GM12891 (cell line): ENCODE measurements at places on chromosomes 5 and 9.
A peak's percentile ranks its signal among the peaks of the same experiment; 100 is the strongest.

DNA sequence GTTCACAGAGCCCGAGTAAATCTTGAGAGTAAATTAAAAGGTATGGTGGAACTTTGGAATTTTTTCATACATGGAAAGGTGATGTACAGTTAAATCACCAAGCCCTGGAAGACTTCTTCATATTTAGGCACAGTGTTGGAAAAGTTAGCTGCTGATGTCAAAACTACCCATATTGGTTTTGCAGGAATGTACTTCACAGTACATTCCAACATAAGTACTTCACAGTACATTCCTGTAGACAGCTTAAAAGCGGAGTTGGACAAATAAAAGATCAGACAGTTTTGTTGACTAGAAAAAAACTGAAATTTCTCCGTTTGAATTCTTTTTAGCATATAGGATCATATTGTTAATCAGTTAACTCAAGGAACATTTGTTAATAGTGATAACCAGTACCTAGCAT is 1.8 kb downstream of the RANBP17 start:
- no peak for DNase-seq

DNA sequence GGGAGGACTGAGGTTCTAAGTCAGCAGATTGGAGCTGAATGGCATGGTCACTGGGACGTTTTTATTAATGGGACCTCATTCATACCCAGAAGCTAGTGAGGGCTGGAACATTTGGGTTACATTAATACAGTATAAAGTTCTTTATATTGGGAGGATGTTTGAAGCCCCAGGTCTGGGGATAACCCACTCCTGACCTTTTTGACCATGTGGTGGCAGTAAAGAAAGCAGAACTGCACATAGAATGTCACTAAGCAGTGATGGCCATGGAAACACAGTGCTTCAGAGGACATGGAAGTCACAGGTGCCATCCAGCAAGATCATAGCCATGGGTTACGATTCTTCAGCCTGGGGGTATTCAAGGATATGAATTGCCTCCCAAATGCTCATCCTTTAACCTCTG is 176.0 kb downstream of the ATP10B start:
- DNase-seq: no peak

DNA sequence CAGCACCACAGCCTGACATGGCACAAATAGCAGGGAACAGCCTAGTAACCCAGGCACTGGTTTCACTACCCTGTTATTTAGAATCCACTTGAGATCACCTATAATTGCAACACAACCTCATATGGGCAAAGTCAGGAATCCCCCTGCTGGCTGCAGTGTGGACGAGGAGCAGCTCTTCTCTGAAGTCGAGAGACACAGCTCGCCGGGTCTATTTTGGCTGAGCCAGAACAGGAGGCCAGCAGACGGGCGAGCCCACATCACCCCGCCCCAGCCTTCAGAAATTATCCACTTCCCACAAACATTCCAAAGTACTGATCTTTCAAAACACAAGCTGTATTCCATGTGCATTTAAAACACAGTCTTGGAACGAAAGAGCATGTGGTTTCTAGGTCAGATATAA is 179.0 kb downstream of the ROR2 start:
- DNase-seq: no peak

- DNase-seq: no peak
Observed at GRCh38 chr5:160186480-160186879, 42.8 kb upstream of the FABP6 start.

DNA sequence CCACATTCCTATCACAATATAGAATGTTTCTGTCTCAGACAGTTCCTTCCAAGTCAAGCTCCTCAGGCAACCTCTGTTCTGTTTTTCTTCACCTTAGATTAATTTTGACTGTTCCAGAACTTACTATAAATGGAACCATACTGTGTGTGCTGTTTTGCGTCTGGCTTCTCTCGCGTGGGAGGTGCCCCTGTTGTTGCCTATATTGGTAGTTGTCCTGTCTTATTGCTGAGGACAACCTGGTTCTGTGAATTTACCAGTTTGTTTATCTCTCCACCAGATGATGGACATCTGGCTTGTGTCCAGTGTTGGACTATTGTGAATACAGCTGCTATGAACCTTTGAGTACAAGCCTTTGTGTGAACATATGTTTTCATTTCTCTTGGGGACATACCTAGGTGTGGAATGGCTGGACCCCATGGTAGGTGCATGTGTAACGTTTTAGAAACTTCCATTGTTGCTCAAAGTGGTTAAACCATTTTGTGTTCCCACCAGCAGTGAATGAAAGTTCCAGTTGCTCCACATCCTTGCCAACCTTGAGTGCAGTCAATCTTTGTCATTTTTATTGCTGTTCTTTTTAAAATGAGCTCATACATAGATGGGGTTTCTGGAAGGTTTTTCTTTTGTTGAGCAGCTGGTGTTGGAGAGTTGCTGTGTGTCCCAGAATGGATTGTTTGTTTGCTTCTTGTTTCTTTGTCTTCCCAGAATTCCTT is 18.1 kb downstream of the HMCN2 start:
- no peak for DNase-seq

- DNase-seq: no peak
Observed at GRCh38 chr5:137312011-137312410, 187.1 kb downstream of the SPOCK1 start.

DNA sequence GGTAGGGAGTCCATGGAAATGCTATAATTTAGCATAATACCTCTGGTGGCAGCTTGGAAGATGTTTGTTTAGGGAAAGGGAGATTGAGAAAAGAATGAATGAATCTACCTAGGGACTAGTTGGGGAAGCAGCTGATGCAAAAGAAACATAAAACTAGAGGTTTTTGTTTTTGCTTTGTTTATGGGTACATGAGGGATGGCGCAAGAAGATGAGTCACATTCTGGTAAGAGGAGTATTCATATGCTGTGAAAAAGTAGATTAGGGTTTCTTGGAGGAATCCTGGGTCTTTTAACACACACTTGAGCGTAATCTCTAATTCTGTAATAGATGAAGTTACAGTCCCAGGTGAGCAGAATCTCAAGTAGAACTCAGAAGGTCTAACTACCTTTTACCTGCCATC is 17.1 kb downstream of the C9orf43 start:
- no peak for DNase-seq

DNA sequence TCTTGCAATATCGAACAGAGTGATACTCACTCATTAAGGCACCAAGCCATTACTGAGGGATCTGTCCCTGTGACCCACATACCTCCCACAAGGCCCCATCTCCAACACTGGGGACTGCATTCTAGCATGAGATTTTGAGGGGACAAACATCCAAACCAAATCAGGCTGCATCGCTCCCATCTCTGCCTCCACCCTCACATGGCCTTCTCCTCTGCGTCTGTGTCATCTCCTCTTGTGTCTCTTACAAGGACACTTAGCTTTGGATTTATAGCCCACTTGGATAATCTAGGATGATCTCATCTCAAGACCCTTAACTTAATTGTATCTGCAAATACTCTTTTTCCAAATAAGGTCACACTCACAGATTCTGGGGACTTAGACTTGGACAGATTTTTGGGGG is 284.4 kb upstream of the DAP start:
- DNase-seq: no peak

GRCh38 chr5:123441408-123441807 is 18.2 kb upstream of the CEP120 start:
- DNase-seq: no peak

- DNase-seq: no peak
Observed at GRCh38 chr9:136268735-136269134, 23.1 kb upstream of the QSOX2 start.

- DNase-seq: no peak
Observed at GRCh38 chr9:38437193-38437823, 13.1 kb upstream of the IGFBPL1 start.

DNA sequence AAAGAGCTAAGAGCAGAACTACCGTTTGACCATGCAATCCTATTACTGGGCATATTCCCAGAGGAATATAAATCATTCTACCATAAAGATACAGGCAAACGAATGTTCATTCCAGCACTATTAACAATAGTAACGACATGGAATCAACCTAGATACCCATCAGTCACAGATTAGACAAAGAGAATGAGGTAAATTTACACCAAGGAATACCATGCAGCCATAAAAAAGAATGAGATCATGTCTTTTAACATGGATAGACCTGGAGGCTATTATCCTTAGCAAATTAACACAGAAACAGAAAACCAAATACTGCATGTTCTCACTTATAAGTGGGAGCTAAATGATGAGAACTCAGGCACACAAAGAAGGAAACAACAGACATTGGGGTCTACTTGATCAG is 641.9 kb downstream of the PDE4D start:
- no peak for DNase-seq

GRCh38 chr9:95030344-95030743 is 287.2 kb downstream of the FANCC start:
- DNase-seq: no peak

GRCh38 chr5:169071-169727 is 22.1 kb upstream of the LRRC14B start:
- DNase-seq: no peak

DNA sequence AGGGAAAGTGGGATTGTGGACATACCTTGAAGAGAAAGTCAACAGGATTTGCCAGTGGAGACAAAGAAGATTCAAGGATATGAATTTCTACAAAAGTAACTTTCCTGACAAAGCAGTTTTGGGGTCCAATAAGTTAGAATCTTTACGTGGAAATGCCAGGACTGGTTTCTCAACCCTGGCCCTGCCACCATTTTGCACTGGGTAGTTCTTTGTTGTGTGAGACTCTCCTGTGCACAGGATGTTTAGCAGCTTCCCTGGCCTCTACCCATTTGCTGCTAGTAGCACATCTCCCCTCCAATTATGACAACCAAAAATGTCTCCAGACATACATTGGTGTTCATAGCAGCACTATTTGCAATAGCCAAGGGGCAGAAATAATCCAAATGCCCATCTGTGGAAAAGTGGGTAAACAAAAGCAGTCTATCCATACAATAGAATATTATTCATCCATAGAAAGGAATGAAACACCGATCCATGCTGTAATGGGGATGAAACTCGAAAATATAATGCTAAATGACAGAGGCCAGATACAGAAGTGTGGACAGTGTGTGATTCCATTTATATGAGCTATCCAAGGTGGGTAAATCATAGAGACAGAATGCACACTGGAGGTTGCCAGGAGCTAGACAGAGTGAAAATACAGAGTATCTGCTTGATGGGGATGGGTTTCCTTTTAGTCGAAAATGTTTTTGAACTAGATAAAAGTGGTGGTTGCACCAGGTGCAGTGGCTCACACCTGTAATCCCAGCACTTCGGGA is 91.4 kb downstream of the NSUN2 start:
- no peak for DNase-seq

DNA sequence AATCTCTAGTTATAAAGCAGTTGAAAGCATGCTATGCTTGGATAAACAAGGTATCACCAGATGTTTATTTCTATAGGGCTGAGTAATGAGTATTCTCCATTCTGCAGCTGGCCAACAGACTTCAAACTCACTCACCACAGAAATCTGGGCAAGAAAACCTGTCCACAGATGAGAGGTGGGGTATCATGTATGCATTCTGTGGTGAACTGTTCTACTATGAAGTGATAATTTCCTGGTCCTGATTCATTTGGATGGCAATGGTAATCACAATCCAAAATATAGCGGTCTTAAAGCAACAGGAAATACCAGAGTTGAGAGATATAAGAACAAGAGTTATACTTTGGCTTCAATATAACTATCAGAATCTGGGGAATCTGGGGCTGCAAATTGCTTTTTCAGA is 65.9 kb upstream of the EFNA5 start:
- DNase-seq: no peak

- no peak for DNase-seq
Observed at GRCh38 chr5:113226116-113226736, 208.6 kb downstream of the TSSK1B start.

DNA sequence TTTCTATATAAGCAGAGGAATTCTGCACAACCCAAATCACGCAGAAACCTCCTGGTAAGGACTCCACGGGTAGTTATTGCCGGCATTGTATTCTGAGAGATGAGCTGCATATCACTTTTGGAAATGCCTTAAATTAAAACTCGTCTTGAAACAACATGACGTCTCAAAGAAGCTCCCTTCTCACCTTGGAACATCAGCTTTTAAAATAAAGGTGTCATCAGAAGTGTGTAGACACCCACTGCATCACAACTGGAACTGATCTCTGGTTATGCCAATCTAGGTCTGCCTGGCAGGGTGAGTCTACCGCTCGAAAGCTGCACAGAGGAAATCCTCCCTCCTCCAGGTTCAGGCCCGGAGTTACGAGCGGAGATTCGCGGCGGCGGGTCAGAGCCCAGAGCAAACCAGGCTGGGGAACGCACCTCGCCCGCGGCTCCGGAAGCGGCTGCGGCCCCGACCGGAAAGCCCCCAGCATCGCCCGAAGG is 974 bp upstream of the SLC12A2 start:
- no peak for DNase-seq

DNA sequence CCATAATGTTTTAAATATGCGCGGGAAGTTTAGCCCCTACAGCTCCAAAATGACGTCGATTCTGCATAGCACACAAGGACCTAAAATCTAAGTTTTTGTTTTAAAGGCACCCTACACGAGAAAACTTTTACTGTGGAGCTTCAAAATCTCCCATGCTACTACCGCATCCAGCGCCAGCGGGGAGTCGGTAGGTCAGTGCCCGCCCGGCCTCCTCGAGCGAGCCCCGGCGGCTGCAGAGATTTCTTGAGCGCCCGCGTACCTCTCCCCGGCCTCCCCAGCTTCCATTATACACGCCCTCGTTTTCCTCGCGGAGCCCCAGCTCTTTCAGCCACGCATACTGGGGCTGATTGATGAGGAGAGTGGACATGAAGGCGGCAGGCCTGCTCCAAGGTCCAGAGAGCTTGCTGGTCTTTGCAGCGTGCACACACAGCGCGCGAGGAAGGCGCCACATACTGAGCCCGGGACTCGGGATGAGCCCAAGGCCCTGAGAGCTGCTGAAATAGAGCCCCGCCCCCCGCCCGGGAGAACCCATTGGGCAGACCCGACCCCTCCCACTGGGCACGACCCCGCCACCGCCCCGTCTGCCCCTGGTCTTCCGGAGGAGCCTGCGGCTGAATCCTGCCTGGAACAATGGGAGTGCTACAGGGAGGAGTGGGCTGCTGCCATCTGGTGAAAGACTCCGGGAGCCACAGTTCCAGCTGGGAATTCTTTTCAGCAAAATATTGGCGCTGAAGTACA is at the start of gene ALDH7A1:
Gene ALDH7A1, minus strand, starts transcription at position 472 of the 738 bp plus-strand sequence. Its CDS starts 21 bp downstream, at position 451.
- peak; percentile 54 for DNase-seq

DNA sequence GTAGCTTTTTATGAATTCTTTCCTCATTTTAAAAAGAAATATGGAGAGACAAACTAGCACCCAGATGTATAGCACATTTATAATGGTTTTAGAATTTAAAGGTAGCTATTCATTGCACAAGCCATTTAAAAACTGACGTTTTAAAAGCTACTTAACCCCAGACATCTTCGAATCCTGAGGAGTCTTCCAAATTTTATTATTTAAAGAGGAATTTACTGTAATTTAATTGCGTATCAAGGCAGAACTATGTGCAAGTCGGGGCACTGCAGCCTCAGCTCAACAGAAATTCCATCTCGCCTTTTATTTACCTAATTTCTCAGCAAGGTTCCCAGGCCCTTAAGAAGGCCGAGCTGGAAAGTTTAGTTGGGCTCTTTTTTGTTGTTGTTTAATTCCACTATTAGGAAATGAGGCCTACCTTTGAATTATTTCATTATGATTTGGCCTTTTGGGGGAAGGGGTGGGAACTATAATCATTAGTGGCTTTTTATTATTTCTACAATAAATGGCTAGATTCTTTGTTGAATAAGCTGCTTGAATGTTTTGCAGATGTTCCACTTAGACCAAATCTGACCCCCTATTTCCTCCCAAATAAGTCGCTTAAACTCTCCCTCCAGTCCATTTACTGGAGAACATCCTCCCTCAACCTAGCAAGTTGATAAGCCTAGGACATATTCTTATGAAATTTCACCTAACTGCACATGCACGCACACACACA is 20.2 kb downstream of the NR2F1 start:
- no peak for DNase-seq

- DNase-seq: no peak
Observed at GRCh38 chr5:33337637-33337992, 103.2 kb upstream of the TARS1 start.

- no peak for DNase-seq
Observed at GRCh38 chr9:131747352-131747751, 7.5 kb upstream of the RAPGEF1 start.
